ENCODE measurements at places on chromosomes 3 and 15.

DNA sequence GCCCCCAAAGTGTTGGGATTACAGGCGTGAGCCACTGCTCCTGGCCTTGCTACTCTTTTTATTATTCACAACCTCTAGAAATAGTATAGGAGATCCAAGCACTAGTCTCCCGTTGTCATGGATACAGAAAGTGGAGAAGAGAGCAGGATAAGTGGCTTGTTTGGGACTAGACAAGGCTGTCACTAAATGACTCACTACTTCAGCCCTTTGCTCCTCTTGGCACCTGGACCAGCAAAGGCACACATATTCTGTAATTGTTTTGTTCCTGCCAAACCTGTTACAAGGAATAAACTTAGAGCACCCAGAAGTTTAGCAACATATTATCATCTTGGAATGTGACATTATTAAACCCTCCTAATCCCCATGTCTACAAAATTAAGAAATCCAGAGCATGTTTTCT, 427.2 kb upstream of the THBS1 start:
- ATAC-seq, result no peak

DNA sequence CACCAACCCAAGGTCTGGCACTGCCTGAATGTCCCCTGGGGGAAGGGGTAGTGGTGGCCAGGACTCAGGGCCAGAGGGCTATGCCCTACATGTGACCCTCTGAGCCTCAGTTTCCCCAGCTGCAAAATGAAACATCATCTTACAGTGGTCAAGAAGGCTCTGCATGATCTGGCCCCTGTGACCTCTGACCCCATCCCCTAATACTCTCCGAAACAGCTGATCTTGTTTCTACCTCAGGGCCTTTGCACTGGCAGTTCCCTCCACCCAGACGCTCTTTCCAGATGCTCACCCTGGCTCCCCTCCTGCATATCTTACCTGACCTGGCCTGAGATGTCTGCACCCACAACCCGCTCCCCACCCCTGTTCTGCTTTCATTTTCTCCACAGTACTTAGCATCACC, 21.8 kb downstream of the PLXND1 start:
- ATAC-seq, result no peak

DNA sequence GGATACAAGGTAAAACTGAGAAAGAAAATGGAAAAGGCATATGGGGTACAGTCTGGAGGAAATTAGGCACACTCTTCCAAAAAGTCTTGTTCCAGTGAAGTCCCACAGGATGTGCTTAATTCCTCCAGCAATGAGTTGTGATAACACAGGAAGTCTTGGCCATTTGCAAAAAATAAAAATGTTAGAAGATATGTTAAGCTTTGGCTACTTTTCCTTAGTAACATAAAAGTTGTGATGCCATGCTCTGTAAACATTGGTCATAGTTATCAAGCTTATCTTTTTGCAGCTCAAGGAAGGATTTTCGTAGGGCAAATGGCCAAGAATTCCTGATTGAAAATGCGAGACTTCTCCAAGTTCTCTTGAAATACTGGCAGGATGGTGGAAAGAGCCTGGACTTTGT, 26.4 kb downstream of the LNP1 start:
- ATAC-seq, result no peak

DNA sequence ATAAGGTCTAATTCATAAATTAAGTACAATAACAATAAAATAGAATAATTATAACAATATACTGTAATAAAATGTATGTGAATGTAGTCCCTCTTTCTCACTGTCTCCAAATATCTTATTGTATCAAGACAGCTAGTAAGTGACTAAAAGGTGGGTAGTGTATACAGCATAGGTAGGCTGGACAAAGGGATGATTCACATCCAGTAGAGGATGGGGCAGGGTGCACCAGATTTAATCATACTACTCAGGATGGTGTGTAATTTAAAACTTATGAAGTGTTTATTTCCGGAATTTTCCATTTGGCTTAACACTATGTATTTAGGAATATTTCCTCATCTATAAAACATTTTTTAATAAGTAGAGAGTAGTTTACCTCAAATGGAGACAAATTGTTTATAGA, 876.1 kb upstream of the CADM2 start:
- ATAC-seq, result no peak

- ATAC-seq, result peak; percentile 96
Measured at GRCh38 chr3:153052096-153052460, 109.9 kb upstream of the RAP2B start.

DNA sequence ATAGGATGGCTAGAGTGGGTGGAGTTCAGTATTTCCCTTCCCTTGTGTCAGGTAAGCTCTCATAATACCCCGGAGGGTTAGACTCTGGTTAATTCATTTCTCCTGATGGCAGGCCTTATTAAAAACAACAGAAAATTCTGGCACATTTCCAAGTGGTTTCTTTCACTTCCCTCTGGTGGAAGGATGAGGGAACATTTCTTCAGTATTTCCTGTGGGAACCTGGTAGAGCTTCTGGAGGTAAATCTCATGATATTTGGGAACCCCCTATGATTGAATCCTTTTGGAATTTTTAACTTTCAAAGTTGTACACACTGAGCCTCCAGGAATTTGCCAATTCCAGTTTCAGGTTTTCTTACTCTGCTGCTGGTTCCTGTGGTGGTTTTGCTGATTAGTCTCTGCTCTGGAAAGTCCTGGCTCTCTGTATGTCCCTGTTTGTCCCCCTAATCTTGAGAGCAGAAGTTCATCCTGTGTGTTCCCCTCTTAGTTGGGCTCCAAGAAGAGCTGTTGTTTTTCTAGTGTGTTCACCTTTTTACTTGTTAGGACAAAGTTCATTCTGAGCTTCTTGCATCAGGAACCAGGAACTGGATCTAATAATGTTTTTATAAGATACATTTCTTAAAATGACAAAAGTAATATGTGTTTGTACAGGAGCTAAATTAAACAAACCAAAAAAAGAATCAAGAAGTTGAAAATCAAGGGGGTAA, 12.1 kb downstream of the CHRNA7 start:
- no peak for ATAC-seq

GRCh38 chr3:69888040-69888942, 111.2 kb upstream of the SAMMSON start:
- ATAC-seq, result no peak

DNA sequence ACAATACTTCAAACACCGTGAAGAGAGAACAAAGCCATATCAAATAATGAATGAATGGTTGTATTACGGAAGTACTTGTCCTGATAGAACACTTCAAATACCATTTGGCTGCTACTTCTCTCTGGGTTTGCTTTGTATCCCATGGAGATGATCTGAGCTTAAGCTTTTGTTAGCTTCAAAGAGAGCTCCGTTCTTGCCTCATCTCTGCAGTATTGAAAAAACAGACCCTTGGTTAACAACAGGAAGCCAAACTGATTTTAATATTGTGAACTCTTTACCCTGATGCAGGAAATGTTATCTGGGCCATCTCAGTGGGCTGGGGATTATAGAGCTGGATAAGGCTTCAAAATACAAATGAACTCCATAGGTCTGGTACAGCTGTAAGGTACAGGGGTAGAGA, 101.0 kb downstream of the CHL1 start:
- ATAC-seq, result no peak

DNA sequence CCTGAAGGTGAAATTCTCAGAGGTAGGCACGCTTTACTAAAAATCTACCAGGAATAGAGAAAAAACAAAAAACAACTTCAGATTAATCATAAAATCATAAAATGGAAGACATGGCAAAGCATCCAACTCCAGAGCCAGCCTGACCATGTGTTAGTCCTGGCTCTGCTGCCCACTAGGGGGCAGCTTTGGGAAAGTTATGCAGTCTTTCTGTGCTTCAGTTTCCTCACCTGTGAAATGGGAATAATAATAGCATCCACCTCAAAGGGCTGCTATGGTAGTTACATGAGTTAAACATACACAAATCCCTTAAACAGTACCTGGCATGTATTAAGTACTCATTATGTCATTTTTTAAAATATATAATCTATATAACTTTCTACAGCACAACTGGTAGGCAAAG, 52.3 kb downstream of the WNT5A start:
- 0 out of 3 replicates have a peak, but pooled peaks have one; percentile 41 for ATAC-seq

DNA sequence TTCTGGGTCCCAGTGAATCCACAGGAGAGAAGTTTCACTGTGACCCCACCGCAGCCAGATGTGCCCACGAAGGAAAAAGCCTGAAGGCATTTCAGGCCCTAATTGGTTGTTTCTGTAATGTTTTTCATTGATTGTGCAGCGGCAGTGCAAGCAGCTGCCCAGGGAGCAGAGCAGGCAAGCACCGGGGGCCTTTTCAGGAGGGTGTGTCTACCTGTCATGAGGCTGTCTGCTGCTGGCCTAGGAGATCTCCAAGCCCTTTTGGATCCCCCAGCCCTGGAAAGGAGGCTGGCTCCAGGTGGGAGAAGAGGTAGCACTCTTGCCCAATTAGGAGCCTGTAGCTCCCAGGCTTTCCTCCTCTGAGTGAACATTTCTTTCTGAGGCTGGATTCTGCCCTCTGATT, 108.8 kb downstream of the EPHB1 start:
- ATAC-seq, result no peak

- ATAC-seq, result peak; percentile 96
Measured at GRCh38 chr15:31128919-31129768, 27.6 kb upstream of the TRPM1 start.

GRCh38 chr3:186990878-186991308, 60.6 kb downstream of the ST6GAL1 start:
- no peak for ATAC-seq
